Left renal cortex interstitium (tissue), 4 donors: ENCODE measurements at places on chromosomes 2 and 18. TPM values are rescaled to one million over a fixed set of nuclear protein-coding genes. Genes with fewer than 3 reads are reported as not detected.

The KLHL30 gene
- 0.57 TPM for polyA plus RNA-seq

The CHAC2 gene
- polyA plus RNA-seq: 3.8 TPM

The GRP gene
- polyA plus RNA-seq: 1.0 TPM

The POTEI gene
- 0.17 TPM for polyA plus RNA-seq

The SOCS6 gene
- 28.9 TPM for polyA plus RNA-seq

GRCh38 chr18:48986851-48987761, 36.3 kb upstream of the SMAD7 start:
- no peak for DNase-seq

DNA sequence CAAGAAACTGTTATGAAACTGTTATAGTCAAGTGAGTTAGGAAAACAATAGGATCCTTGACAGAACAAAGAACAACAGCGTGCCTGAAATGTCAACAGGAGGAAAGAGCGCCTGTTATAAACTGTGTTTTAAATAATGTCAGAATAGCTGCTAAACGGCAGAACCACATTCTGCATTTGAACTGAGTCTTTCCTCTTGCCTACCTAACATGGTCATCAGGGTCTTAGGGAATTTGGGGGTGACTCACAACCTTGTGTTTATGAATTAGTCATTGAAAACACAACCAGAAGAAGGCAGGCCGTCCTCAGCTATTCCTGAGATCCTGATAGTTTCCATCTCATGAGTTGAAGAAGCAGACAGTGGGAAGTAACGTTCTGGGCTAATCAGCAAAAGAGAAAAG, 222.0 kb upstream of the FN1 start:
- DNase-seq: no peak

DNA sequence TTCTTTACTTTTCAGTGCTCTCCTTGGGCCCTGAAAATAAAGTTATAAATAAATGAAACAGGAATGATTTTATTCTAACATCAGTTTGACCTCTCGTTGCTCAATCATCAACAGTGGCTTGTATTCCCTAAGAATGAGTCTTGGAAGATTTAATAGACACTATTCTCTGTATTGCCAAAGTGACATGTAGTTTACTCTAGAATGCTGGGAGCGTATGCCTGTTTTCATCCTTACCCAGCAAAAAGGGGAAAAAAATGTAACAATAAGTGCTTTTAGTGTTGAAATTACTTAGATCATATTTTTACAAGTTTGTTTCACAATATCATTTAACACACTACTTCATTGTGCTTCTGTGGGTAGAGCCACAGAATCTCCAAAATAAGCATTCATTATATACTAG, 240.6 kb upstream of the CWC22 start:
- DNase-seq: no peak

- DNase-seq: no peak
Observed at GRCh38 chr2:55164534-55165480, 67.3 kb downstream of the CLHC1 start.

DNA sequence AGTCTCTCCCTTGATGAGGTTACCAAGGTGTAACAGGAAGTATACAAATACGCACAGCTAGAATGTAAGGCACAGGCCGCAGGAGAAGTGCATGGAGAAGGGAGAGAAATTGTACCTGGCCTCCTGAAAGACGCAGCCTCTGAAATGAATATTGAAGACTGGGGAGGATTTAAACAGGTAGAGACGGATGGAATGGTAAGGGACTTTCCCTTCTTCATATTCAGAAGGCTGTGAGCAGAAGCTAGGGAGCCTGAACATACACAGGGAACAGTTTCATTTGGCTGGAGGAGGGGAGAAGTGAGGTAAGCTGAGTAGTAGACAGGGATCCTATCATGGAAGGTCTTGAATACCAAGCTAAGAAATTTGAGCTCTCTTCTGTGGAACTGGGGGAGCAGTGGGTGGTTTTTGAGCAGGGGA, 112.7 kb downstream of the ANKRD44 start:
- DNase-seq: no peak

DNA sequence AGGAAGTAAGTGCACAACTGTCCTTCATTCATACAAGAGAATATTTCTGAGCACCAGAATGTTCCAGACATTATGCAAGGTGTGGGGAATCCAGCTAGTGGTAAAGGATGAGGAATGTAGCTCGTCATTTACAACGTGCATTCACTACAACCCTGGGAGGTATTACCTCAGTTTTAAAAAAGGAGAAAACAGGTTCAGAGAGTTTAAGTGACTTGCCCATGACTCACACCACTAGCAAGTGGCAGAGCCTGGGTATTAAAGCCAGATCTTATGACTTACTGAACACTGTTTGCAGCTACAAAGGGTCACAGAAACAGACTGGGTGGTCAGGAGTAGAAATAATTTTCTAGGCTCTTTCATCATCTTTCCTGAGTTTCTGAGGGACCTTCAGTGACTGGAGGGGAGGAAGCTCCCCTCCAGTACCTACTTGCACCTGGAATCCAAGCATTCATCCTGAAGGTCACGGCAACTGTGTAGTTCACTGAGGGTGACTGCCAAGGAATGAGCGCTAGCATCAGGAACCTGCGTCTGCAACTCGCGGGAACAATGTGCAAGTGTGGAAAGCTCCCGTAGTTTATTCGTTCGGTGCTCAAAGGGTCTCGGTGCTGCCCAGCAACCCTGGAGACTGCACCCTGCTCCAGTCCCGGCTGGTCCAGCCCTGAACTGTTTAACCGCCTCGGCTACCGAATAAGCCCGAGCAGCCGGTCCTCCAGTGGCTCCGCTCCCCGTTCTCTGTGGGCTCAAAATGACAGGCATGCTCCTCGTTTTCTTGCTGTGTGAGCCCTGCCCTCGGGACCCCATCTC, 647 bp downstream of the CCDC121 start:
- peak; percentile 13 for DNase-seq

GRCh38 chr18:79853993-79854364, 56.2 kb downstream of the KCNG2 start:
- no peak for DNase-seq

DNA sequence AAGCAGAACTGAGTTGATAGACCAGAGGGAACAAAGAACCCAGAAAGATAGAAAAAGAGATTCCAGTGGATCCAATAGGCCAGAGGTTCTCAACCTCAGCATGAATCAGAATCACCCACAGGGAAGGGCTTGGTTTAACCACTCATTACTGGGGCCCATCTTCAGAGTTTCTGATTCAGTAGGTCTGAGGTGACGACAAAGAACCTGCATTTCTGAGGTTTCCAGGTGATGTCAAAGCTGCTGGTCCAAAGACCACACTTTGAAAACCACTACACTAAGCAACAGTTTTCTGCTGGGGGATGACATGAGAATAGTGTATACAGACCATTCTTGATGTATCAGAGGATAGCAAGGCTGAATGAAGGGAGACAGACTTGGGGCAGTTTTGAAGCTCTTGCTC, 296.9 kb upstream of the STON1 start:
- no peak for DNase-seq

DNA sequence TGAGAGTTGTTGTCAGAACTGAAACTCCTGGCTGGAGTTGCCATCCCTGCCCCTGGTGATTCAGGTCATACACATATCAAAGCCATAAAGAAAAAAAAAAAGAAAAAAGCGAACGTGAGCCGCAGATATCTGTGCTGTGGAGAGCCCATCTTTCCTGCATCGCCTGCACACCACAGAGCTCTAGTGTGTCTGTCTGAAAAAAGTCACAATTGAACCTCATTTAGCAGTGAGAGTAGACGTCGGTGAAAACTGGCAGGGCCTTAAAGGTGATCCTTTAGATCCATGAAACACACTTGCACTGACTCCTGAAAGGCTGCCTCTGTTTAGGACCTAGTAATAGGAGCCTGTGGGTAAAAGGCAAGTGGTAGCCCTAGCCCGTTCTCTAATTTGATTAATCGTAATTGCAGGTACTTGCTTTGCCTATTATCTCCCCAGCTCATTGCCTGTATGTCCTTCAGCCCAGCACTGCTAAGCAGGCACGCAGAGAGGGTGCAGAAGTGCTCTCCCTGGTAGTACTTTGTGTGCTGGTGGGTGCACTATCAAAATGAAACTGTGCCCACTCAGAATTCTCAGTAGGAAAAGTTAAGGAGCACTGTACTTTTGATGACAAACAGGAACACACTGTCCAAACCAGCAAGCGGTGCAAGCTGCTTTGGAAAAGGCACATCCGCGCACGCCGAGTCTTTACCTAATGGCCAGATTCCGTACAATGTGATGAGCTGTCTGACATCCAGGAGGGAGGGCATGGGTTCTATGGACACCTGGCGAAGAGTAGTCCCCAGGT, 103.5 kb upstream of the ASB18 start:
- no peak for DNase-seq

DNA sequence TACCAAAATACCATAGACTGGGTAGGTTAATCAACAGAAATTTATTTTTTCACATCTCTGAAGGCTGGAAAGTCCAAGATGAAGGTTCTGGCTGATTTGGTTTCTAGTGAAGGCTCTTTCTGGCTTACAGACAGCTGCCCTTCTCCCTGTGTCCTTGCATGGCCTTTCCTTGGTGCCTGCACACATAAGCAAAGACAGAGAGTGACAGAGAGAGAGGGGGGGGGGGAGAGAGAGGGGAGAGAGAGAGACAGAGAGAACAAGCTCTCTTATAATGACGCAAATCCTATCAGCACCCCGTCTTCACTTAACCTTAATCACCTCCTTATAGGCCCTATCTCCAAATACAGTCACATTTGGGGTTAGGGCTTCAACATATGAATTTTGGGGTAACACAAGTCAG, 53.9 kb downstream of the INO80C start:
- DNase-seq: no peak

DNA sequence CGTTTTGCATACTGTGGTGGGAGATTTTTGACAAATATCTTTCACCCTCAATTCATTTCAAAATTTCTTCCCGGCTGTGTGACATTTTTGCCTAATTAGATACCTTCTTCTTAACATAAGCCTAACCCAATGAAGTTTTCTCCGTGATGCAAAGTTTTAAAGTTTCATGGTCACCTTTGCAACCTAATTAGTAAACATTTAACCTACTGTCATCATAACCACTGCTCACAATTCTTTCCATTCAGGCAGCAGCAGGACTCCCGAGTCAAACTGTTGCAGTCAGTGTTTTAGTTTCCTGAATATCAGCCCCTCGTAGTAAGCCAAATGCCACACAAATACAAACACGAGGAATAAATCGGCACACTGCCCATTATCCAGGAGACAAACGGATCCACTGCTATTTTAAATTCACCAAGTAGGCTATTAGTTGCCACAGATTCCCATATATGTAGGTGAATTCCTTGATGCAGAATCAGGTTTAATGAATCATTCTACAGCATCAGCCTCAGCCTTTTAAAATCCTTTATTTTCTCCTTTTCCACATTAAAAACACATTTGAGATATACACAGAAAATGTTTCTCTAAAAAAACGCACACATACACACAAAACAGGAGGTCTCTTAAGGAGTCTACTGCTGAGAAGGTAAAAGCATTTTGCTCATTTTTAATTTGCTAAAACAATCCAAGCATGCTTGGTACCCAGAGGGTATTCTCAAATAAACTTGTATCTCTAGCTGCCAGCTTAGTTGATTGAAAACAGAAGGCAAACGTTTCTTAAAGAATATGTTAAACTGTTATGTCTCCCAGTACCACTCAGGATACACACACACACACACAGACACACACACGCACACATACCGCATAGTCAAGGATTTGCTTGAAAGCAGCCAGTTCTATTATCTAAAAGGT, 106.5 kb upstream of the KCTD1 start:
- no peak for DNase-seq

DNA sequence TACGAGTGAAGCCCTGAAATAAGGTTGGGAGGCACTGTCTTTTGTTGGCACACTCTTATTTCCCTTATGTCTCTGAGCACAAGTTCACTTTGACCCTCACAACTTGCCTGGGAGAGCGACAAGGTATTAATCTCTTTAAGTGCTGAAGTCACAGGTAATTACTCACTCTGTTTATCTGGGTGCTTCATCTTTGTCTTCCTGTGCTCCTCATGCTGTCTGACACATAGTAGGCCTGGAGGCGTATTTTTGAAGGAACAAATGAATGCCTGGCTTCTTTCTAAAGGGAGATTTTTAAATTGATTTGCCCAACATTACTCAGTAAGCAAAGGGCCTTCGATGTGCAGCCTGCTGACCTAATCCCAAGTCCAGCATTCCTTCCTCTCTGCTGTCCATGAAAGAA, 507.1 kb upstream of the TNP1 start:
- no peak for DNase-seq

- no peak for DNase-seq
Observed at GRCh38 chr18:60112369-60112768, 212.6 kb downstream of the PMAIP1 start.

- DNase-seq: no peak
Observed at GRCh38 chr2:56583796-56584315, 400.1 kb downstream of the CCDC85A start.

- DNase-seq: no peak
Observed at GRCh38 chr2:209648714-209649113, 122.9 kb upstream of the UNC80 start.

GRCh38 chr2:33312355-33312754, 164.1 kb upstream of the RASGRP3 start:
- no peak for DNase-seq
